Activated CD8-positive, alpha-beta memory T cell treated with anti-CD3 and anti-CD28 coated beads, Interleukin-2, amount 50 U/mL, for 48 hours (primary cell): ENCODE measurements at places on chromosomes 4 and X.

DNA sequence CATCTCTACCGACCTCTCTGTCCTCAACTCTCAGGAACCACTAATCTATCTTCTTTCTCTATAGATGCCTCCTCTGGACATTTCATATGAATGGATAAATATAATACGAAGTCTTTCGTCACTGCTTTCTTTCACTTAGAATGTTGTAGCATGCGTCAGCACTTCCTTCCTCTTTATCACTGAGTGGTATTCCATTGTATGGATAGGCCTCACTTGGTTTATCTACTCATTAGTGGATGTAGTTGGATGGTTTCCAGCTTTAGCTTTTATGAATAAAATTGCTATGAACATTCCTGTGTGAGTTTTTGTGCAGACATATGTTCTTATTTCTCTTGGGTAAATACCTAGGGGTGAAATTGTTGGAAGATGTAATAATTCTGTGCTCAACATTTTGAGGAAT, 528.2 kb upstream of the FAT1 start:
- DNase-seq: no peak

GRCh38 chr4:19683426-19683825, 568.3 kb upstream of the SLIT2 start:
- no peak for DNase-seq

DNA sequence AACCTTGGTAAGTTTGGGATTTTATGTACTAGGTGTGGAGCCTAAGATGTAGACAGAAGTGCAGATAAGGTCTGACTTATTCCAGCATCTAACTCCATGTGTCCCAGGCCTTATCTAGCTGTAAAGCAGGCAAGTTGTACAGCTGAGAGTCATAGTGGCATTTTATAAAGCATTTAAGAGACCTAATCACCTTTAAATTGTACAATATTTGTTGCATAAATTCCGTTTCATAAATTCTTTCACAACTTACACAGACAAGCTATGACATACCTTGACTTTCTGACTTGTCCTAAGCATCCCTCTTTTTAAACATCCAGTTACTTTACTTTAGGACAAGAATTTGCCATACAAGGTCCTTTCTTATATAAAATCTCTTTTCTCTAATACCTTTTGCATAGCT, 11.0 kb downstream of the SYAP1 start:
- DNase-seq: no peak

DNA sequence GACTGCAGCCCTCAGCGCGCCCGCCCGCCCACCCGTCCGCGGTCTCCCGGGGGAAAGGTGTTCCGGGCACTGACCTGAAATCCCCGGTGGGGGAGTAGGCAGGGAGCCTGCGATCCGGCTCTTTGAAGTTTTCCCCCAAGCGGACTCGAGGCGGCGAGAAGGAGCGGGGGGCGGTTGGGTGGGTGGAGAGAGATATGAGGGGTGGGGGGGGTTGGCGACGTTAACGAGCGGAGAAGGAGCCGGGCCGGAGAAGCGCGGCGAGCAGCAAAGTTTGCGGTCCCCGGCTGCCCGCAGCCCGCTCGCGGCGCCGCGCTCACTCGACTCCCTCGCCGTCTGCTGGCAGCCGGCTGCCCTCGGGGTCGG, 636 bp downstream of the BCOR start:
- peak; percentile 59 for DNase-seq

- no peak for DNase-seq
Measured at GRCh38 chr4:119932277-119932676, 134.4 kb downstream of the MAD2L1 start.

- no peak for DNase-seq
Measured at GRCh38 chr4:54067166-54067565, 2.8 kb upstream of the CHIC2 start.

GRCh38 chrX:13966071-13966792, 63.5 kb downstream of the GEMIN8 start:
- DNase-seq: no peak

DNA sequence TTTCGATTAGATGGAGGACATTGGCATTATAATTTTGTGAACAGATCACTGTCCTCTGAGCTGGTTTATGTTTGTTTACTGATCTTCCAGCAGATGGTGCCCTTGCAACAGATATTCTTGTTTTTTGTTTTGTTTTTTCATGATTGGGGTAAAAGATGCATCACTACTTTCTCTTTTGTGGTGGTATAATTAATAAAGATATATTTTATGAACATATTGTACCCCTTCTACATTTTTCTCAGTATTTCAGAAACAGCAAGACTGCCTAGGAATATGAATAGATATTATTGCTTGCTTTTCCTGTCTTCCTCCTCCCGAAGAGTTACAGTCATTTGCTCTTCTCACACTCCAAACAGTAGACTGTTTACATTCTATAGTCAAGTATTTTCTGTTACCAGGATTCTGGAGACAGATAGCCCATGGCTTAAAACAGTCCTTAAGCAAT, 905.2 kb downstream of the TRAM1L1 start:
- no peak for DNase-seq

DNA sequence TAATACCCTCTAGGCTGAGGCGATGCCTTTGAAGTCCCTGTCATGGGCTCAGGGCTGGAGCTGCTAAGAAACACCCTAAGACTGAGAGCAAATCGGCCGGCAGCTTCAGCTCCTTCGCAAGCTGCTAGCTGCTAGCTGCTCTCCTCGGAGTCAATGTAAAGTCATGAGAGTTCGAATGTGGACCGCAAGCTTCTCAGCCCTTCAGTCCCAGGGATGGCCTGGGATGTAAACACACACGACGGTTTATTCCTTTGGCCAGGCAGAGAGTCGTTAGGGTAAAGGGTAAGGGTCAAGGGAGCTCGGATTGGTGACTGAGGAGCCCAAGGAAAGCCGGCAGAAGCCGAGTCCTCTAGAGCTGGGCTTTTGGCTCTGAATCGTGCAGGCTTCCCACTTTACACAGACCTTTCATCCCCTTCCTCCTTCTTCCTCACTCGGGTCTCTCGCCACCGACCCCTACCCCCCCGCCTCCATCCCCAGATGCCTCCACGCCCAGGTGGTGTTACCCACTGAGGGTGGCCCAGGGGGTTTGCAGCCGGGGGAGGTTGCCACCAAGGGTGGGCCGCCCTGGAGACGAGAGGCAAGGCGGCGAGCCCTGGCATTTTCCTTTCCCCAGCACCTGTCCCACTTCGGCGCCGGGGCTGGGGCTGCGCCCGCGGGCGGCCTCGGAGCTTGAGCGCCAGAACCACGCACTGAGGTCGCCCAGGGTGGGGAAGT, 3.1 kb upstream of the BCORL1 start:
- no peak for DNase-seq

GRCh38 chrX:20333672-20334071, 67.0 kb upstream of the RPS6KA3 start:
- no peak for DNase-seq

GRCh38 chrX:150841456-150842197, 56.8 kb downstream of the CD99L2 start:
- DNase-seq: no peak

GRCh38 chr4:85725721-85726170, 250.8 kb downstream of the ARHGAP24 start:
- DNase-seq: no peak
